ENCODE measurements at places on chromosomes 5 and 9.

- ATAC-seq: no peak
Measured at GRCh38 chr5:2381070-2381469, 370.4 kb downstream of the IRX2 start.

GRCh38 chr9:136562746-136563495 is 17.1 kb upstream of the NOTCH1 start:
- no peak for ATAC-seq

- no peak for ATAC-seq
Measured at GRCh38 chr5:115829913-115830312, 11.5 kb downstream of the ATG12 start.

GRCh38 chr5:151351671-151352070 is 4.3 kb upstream of the SLC36A2 start:
- no peak for ATAC-seq

DNA sequence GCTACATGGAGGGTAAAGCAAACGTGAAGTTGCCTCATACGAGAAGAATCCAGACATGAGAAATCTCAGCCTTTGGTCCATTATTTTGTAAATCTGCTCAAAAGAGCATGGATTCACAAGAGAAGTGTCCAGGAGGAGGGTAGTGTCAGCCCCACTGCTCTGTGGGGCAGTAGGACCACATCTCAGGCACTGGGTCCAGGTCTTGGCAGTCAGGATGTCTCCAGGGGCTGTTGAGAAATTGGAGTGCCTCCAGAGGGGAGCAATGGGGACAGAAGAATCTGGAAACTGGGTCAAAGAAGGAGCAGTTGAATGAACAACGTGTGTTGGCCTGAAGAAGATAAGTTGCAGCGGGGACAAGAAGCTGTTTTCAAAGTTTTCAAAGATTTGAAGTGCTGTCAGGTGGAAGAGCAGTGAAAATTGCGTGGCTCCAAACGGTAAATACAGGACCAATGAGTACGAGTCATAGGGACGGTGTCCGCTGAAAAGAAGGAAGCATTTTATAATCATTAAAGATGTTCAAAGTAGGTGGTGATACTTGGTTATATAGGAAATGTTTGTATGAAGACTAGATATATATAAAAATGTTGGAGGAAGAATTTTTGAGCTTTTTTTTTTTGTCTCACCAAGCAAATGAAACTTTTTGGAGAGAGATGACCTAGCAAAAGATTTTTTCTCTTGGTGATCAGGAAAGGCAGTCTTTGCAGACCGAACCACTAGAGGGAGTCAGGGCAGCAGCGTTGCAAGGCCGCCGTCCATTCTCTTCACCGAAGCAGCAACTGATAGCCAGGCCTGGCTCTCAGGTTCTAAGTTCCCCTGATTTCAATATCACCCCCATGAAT is 57.1 kb upstream of the ZBED3 start:
- peak; percentile 93 for ATAC-seq

All from SK-N-SH treated with all-trans-retinoic acid at 6 μM for 48 hours (cell line).